ENCODE measurements at places on chromosomes 2 and 18.

DNA sequence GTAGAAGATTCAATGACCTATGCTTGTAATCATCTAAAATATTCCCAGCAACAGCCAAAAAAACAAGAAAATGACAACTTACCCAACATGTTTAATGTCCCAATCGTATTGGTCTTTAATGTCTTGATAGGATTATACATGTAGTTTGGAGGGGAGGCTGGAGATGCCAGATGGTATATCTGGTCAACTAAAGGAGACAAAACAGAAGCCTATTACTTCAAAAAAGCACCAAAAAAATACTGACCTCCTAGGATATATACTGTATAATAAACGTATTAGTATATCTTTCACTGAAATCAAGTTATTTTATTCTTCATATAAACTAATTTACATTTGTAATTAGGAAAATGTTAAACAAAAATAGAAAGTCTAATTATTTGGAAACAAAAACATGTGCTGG is 64.5 kb downstream of the UXS1 start:
- DNase-seq, result no peak

DNA sequence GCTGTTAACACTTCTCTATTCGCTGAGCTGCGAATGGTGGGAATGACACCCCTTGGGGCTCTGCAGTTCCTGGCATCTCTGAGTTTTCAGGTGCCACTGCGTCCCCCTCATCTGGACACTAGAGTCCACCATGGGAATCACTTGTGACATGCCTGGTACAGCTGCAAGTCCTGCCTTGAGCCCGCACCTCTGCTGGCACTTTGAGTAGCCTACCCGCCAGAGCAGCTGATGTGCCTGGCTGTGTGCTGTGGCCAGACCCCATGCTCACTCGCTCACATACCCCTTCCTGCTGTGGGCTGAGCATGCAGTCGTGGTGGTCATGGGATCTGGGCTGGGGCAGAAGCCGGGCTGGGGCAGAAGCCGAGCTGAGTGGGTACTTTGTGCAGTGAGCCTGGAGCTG is 117.6 kb downstream of the RND3 start:
- no peak for DNase-seq

GRCh38 chr2:107402330-107402729 is 424.4 kb upstream of the RGPD4 start:
- DNase-seq, result no peak

- DNase-seq, result no peak
Observed at GRCh38 chr2:173278794-173279526, 75.7 kb upstream of the CDCA7 start.

GRCh38 chr2:238379096-238379810 is 47.5 kb upstream of the ASB1 start:
- peak; percentile 13 for DNase-seq

- DNase-seq, result no peak
Observed at GRCh38 chr2:197157879-197158537, 152.6 kb downstream of the ANKRD44 start.

- DNase-seq, result no peak
Observed at GRCh38 chr18:34866739-34867138, 156.6 kb downstream of the DTNA start.

GRCh38 chr2:35428548-35428947 is 927.0 kb upstream of the CRIM1 start:
- no peak for DNase-seq

DNA sequence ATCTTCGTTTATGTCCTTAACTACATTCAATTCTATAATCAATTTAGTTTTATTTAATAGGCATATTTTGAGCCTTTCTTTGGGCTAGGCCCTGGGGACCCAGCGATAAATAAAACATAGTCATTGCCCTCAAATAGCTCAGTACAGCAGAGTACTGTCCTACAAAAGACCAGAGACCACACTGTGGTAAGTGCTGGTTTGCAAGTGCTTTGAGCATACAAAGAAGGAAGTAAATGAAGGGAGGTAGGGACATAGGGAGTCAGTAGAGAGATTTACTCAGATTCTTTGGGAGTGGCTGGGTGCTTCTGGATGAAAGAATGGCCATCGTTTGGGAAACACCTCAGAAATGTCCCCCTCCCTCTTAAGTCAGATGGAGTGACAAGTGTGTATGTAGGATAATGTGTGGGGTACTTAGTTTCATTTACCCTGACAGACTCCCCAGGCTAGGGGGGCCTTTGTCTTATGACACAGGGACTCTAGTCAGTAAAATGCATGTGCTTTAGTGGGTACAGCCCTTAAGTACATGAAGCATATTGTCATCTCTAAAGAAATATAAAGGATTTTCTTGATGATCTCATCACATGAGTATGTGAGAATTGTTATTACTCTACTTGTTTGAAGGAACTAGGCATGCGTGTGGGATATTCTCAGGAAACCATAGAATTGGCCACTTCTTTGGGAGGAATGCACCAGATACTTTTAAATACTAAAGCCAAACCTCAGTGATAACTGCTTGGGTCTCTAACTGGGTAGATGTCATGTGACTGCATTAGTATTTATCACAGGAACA is 35.1 kb downstream of the MAPRE2 start:
- no peak for DNase-seq

DNA sequence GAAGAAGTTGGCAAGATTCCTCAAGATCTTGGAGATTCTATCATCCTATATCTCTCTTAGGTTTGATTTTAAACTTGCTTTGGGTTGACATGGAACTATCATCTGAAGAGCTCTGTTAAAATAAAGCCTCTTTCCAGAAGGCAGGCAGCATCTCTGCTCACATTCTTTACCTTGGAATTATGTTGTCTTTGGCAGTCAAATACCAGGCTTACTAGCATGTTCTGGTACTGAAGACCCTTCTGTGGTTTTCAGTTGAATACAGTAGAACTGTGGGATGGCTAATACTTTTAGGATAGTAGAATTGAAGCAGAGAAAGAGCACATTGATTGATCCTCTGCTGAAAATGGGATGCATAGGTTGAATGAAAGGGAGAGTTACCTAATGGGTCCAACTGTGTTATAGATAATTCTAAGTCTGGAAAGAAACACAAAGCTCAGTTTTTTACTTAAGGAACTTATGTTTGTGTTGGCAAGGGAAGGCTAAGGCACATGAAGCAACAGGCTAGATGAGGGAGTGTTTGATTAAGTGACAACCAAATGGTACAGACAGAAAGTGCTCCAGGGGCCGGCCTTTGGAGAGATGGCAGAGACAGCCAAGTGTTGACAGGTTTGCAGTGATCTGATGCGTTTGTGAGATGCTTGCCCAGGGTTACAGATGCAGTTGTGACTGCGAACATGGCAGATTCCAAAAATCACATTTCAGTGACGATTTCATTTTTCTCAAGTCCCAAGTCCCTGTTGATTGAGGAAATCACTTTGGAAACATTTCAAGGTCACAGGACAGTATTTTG is 397.9 kb downstream of the MEIS1 start:
- DNase-seq, result no peak

GRCh38 chr2:48529676-48530032 is 300 bp upstream of the STON1 start:
- no peak for DNase-seq

DNA sequence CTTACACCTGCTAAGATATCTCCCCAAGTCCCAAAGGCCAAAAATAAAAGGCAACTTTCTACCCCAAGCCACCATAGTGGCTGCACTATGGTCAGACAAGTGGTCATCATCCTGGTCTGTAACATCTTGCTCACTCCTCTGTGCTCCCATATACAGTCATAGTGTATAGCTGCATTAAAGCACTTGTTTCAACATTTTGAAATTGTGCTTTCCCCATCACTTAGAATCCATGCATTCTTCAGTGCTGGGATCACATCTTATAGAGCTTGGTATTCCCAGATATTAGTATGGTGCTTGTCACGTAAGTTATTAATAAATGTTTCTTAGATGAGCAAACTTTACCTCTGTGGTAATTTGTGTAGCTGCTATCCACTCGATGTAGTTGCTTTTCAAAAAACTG is 40.4 kb upstream of the CDC42EP3 start:
- no peak for DNase-seq
